Activated CD8-positive, alpha-beta T cell treated with anti-CD3 and anti-CD28 coated beads for 36 hours (primary cell): ENCODE measurements at places on chromosomes 2 and 18. TPM values are rescaled to one million over a fixed set of nuclear protein-coding genes. Genes with fewer than 3 reads are reported as not detected.

DNA sequence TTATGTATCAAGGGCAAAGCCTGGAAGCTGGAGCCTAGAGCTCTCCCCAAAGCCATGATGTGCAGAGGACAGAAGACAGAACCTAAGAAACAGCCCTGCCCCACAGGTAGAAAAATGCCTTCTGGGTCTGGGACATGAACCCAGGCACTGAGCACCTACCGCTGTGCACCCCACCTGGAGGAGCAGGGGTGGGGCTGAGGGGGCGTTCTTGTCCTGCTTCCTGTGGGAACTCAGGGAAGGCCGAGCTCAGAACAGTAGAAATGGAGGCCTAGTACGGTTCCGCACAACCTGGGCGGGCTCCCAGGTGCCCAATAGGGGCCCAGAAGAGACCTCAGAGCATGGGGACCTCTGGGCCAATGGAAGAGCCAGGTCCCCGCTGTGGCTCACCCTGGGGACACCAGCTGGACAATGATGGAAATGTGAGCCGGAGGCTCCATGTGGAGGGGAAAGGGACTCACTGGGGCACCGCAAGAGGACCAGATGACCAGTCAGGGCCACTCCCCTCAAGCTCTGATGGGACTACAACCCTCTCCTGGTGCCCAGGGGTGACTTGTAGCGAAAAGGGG lies 3.2 kb downstream of the CRACDL start:
- no peak for DNase-seq

- no peak for DNase-seq
These were observed 37.6 kb downstream of the ZFP36L2 start for GRCh38 chr2:43188561-43189386.

The C2orf78 gene
- not detected for total RNA-seq

The REG1B gene
- not detected for total RNA-seq

GRCh38 chr2:219289537-219290361 lies 10.6 kb downstream of the DNAJB2 start:
- no peak for DNase-seq

GRCh38 chr2:206540757-206541156 lies 97.4 kb downstream of the ADAM23 start:
- DNase-seq, result no peak

GRCh38 chr2:174524527-174524926 lies 37.7 kb upstream of the GPR155 start:
- no peak for DNase-seq

GRCh38 chr2:12265646-12266045 lies 451.1 kb upstream of the TRIB2 start:
- no peak for DNase-seq

DNA sequence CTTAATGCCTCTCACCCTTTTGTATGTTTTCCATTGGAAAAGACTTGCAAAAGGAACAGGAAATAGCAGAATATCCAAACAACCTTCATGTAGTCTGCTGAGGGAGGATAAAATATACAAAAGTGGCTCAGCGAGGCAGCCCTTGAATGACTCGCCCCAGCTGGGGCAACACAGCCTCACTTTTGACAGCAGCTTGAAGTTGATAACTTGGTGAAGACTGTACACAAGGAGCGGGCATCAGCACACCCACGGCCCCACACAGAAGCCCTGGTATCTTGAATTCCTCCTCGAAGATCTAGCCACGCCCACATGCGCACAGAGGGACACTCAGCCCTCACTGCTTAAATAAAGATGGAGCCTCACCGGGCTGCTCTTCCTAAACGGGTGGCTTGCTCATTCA lies 161.0 kb downstream of the IRS1 start:
- no peak for DNase-seq

DNA sequence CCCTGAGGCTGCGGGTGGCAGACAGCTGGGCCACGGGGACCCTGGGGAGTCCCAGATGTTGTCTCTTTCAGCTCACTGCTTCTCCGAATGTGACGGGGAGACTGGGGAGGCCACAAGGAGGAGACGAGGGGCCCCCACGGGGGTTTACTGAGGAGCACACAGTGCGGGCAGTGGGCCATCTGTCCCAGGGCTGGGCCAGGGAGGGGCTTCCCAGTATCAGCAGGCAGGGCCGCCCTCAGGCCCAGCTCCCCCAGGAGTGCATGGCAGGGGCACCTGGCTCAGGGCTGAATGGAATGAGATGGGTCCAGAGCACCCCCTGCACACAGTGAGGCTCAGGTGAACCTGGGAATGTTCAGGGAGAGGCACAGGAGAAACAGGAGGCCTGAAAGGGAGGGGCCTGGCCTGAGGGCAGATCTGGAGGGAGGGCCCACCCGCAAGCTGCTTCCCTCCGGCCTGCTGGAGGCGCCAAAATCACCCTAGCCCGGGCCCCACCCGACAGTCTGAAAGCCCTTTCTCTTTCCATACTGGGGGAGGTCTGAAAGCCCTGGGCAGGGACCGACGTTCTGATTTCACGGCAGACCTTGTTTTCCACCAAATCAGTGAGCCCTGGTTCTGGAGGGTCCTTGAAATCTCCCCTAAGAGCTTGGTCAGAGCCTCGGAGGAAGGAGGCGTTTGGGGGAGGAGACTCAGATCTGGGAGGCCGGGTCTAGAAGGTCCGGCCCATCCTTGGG lies 35.5 kb upstream of the PTMA start:
- DNase-seq, result peak; percentile 61

The IL1A gene
- 0.69 TPM for total RNA-seq

- DNase-seq, result no peak
These were observed 7.0 kb downstream of the ADRA2B start for GRCh38 chr2:96109361-96109680.

GRCh38 chr2:159074605-159075004 lies 106.2 kb downstream of the TANC1 start:
- no peak for DNase-seq

- DNase-seq, result no peak
These were observed 374.1 kb downstream of the LPIN1 start for GRCh38 chr2:12120281-12121150.

GRCh38 chr2:74919827-74920226 lies 38.6 kb upstream of the POLE4 start:
- peak; percentile 78 for DNase-seq

GRCh38 chr2:14567561-14567960 lies 65.0 kb upstream of the LRATD1 start:
- DNase-seq, result no peak

The ESCO1 gene
- 21.8 TPM for total RNA-seq

The SLC30A3 gene
- 0.43 TPM for total RNA-seq

DNA sequence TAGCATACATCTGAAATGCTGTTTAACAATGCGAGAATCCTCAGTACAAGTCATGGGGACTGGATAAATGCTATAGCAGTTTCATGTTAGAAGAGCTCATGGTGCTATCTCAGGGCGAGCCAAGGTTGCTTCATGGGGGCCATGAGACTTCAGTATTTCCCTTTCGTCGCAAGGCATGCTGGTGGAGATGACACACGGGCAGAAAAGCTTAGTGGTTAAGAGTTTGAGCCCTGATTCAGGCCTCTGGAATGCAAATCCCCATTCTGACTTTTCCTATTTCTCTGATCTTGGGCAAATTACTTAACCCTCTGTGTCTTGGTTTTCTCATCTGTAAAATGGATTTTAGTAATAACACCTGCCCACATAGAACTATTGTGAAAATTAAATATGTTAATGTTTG lies 57.4 kb upstream of the EPHA4 start:
- DNase-seq, result no peak

DNA sequence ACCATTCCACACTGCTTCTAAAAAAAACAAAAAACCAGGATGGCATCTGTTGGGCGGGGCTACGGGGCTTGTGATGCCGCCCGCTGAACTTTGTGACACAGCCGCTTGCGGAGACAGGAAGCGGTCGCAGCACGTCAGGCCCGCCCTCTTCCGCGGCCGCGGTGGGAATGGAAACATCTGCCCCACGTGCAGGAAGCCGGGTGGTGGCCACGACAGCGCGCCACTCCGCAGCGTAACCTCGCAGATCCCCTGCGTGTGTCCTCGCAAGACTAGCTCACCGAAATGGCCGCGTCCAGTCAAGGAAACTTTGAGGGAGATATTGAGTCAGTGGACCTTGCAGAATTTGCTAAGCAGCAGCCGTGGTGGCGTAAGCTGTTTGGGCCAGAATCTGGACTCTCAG lies 168.5 kb downstream of the SUCLG1 start:
- DNase-seq, result peak; percentile 5

DNA sequence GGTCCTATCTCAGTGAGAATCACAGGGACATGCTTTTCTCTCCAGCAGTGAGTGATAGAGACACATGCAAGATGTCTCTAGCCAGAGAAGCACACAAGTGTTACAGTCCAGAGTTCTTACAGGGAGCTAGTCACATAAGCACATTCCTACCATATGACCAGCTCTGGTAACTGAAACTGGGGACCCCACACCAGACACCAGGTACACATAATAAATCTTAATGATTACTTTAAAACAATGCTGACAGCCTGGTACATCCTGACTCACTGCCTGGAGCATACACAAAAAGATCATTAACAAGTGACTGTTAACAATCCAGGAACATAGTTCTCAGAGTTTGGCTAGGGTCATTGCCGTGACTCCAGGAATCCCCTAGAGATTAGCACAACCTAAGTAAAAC lies 53.6 kb downstream of the GALNT1 start:
- DNase-seq, result no peak

The CTAGE1 gene
- total RNA-seq, result not detected

DNA sequence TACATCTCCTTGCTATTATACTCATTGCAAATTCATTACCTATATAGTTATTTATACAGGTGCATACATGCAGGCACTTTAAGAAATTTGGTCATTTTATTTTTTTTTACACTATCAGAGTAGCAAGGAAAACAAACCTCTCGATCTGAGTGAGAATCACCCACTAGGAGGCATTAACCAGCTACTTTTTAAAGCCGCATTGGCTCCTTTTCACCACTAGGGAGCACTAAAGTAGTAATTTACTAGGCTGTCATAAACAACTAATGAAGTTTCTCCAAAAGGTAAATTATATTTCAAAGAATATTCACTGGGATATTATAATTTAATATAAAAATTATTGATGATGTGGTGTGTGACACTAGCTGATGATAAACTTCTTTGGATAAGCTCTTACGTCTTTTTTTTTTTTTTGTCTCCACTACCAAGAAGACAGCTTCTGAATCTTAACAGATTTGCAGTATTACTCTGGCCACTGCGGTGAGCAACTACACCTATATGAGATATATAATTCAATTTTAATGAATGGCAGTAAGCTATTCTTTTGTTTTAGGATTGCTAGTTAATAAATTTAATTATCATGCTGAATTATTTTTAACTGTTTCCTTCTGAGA lies 101.9 kb downstream of the NOL4 start:
- DNase-seq, result peak; percentile 26

DNA sequence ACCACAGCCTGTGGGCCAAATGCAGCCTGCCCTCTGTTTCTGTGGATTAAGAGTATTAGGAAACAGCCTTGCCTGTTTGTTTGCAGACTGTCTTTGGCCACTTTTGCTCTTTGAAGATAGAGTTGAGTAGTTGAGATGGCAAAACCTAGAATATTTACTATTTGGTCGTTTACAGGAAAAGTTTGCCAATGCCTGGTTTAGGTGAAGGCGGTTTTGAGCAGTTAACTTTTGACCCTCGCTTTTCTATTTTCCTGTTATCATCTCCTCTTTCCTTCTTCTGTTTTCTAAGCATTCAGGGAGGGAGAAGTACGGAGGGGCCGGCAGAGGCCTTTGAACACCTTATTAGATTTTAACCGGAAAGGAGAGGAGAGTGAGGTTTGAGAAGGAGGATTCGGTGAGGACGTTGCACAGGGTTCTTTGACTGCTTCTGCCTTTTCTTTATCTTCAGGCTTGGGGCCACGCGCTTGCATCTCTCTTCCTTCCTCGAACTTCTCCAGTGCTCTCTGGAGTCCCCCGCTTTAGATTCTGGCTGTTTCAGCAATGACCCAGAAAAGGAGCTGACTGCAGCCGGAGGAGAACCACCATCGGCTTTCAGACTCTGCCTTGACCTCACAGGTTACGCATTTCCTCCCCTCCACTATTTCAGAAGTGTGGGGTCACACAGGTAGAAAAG lies 39.2 kb downstream of the IL1R2 start:
- DNase-seq, result no peak

GRCh38 chr2:149278161-149278871 lies 52.1 kb upstream of the LYPD6 start:
- no peak for DNase-seq
